ENCODE measurements at places on chromosomes 1 and 21. TPM values are rescaled to one million over a fixed set of nuclear protein-coding genes. Genes with fewer than 3 reads are reported as not detected.
A peak's percentile ranks its signal among the peaks of the same experiment; 100 is the strongest.

The LHX8 gene
- not detected for total RNA-seq

The CD55 gene
- total RNA-seq: 62.1 TPM

The L1TD1 gene
- total RNA-seq: not detected

The CRYZ gene
- 8.1 TPM for total RNA-seq

The C1orf146 gene
- total RNA-seq: not detected

DNA sequence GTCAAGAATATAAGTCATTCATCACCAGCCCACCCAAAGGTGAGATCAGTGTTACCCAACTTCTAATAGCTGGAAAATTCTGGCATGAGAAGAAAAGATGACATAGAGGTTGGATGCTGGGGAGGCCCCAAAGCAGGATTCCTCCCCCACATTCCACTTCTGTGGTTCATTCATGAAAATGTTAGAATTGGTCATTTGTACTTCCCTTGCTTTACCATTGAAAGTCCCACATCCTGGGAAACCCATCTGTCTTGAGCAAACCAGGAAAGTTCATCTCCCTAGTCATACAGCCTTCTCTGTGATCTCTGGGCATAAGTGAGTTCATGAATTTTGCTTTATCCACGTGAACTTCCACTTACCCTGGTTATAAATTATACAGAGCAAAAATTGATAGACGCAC lies 66.8 kb downstream of the SERINC2 start:
- DNase-seq: no peak
- H3K4me3 ChIP-seq: no peak overlapping the region
- H3K27me3 ChIP-seq: no peaks in the 10 kb centered on the region
- H3K36me3 ChIP-seq: no peaks in the 10 kb centered on the region

DNA sequence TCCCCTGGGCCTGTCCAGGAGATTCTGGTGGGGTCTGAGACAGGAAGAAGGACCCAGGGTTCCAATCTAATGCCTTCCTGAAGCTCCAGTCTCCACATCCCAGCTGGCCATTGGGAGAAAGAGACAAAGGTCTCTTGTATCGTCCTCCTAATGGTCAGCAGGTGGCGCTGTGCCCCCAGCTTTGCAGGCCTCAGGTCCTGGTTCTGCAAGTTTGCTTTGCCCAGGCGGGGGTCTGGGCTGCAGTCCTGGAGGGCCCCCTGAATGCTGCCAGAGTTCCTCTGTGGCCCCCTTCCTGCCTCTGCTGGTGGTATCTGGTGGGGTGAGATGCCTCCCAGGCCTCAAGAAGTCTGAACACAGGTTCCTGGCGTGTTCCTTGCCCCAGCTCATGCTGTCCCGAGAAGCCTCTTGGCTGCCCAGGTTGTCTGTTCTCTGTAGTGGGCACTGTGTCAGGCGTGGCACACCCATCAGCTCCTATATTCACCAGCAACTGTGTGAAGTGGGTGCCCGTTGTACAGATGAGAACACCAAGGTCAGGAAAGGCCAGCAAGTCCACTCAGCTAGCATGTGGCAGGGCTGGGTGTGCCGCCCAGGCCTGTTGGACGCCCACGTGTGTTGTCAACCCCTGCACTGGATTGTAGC lies 33.8 kb upstream of the CSF3R start:
- H3K36me3 ChIP-seq: no peaks in the 10 kb centered on the region
- H3K27me3 ChIP-seq: no peaks in the 10 kb centered on the region
- DNase-seq: peak; percentile 52
- H3K4me1 ChIP-seq: no peaks in the 10 kb centered on the region

DNA sequence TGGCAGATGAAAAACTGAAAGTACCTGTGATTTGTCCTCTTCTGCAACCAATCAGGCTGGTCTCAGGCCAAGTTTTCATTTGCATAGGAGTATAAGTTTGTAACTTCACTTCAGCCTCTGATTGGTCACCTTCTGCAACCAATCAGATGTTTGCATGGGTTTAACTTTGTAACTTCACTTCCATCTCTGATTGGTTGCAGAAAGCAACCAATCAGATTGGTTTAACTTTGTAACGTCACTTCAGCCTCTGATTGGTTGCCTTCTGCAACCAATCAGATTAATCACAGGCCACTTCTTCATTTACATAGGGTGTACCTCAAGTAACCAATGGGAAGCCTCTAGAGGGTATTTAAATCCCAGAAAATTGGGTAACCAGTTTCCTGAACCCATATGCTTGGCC lies 18.9 kb upstream of the TUT4 start:
- H3K4me1 ChIP-seq: peaks cover 23% of the 10 kb centered on the region
- no peak overlapping the region for H3K4me3 ChIP-seq
- no peak for DNase-seq
- no peaks in the 10 kb centered on the region for H3K27me3 ChIP-seq

GRCh38 chr1:200345520-200345919 lies 64.3 kb downstream of the ZNF281 start:
- no peaks in the 10 kb centered on the region for H3K4me1 ChIP-seq
- H3K36me3 ChIP-seq: no peaks in the 10 kb centered on the region
